ENCODE measurements at places on chromosomes 12 and 14.

DNA sequence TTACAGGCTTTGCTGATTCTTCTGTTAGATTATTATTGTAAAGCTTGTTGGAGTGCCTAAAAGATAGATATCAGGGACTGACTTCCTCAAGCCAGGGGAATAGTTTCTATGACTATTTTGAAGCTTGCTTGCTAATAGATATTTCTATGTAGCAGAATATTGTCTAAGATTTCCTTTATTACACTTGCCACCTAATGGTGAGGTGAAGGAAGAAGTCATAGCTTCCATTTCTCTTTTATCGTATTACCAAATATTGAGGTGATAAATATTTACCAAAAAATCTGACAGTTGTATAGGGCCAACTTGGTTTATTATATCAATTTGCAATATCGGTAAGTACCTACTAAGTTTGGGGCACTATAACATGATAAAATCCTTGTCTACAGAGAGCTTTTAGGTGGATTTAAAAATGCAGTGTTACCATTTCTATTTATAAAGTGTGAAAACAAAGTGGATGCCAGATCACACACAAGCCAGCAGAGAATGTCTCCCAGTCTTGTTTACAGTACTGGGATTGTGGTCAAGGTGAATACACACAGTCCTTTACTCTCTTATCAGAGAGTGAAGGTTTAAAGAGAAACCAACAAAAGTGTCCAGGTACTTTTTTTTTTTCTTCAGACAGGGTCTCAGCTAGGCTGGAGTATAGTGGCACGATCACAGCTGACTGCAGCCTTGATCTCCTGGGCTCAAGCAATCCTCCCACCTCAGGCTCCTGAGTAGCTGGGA lies 137.9 kb downstream of the IGF1 start:
- no peak for DNase-seq

GRCh38 chr12:105477873-105478272 lies 147.4 kb downstream of the C12orf75 start:
- no peak for DNase-seq

GRCh38 chr12:73362666-73363065 lies 1090.5 kb downstream of the TRHDE start:
- no peak for DNase-seq

DNA sequence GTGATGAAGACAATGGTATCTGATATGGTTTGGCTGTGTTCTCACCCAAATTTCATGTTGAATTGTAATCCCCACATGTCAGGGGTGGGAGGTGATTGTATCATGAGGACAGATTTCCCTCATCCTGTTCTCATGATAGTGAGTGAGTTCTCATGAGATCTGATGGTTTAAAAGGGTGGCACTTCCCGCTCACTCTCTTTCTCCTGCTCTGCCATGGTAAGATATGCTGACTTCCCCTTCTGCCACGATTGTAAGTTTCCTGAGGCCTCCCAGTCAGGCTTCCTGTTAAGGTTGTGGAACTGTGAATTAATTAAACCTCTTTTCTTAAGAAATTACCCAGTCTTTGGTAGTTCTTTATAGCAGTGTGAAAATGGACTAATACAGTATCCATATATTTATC lies 25.6 kb upstream of the PTHLH start:
- DNase-seq, result no peak

GRCh38 chr12:126558219-126558618 lies 1493.0 kb downstream of the AACS start:
- no peak for DNase-seq

DNA sequence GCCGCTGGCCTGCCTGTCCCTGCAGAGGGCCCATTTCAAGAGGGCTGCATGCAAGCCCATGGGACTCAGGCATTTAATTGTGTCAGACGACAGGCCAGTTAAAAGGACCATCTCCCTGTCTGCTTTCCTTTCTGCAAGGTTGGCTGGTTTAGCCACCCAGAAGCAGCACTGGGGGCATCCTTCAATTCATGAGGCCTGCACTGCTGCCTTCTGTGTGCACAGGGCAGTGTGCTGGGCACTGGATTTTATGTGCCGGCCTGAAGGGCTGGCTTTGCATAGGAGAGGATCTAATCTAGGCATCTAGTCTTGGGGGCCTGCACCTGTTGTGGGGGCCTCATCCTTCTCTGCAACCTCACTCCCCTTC lies 114.1 kb upstream of the FKBP4 start:
- no peak for DNase-seq

DNA sequence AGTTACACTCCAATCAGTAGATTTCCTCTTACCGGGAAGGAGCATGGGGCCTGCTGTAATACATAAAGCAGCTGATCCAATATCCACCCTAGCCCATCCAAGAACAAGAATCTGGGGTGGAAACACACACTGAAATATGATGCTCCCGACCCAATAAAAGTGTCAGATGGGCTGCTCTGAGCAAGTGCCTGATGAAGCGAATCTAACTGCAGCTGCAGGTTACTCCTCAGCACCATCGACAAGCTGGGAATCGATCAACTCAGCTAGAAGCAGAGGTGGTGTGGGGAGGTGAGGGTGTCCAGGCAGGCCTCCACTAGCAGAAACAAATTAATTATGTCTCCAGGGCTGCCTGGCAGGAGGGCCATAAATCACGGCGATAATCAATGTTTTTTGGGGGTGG lies 64.0 kb upstream of the WSCD2 start:
- no peak for DNase-seq

- no peak for DNase-seq
Observed at GRCh38 chr12:64729909-64730587, 29.2 kb downstream of the GNS start.

DNA sequence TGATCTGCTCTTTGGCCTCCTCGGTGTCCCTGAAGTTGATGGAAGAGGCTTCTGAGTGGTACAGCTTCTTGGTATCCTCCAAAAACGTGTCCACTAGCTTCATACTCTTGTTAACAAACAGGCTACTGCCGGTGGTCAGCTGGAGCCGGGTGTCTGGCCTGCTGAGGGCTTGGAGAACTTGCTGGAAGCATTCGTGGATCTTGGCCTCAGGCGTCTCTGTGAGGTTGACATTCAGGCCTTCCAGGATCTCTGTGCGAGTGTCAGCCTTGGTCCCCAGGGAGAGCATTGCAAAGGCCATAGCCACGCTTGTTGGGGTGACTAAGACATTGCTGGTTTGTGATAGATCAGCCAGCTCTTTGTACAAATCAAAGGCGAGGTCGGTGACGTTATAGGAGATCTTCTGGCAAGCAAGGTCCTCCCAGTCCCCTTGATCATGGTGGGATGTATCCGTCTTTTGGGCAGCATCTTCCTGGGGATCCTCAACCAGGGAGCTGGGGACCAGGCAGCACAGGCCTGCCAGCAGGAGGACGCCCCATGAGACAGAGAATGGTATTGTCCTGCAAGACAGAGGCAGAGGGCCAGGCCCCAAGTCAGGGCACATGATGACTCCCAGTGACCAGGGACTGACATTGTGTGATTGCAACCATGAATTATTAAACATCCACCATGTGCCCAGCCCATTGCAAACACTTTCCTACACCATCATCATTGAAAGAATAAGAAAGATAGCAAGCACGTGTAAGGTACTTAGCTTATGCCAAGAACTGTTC lies 22.1 kb downstream of the SERPINA1 start:
- DNase-seq, result no peak
